ENCODE measurements at places on chromosomes 12 and 14. TPM values are rescaled to one million over a fixed set of nuclear protein-coding genes. Genes with fewer than 3 reads are reported as not detected.

GRCh38 chr14:99164712-99165111, 107.3 kb downstream of the BCL11B start:
- DNase-seq, result no peak

- no peak for DNase-seq
Observed at GRCh38 chr12:38527631-38528030, 211.1 kb downstream of the ALG10B start.

- DNase-seq, result no peak
Observed at GRCh38 chr12:3022961-3023360, 54.2 kb upstream of the TSPAN9 start.

GRCh38 chr12:53324113-53324778, 2.8 kb upstream of the AAAS start:
- peak; percentile 77 for DNase-seq

DNA sequence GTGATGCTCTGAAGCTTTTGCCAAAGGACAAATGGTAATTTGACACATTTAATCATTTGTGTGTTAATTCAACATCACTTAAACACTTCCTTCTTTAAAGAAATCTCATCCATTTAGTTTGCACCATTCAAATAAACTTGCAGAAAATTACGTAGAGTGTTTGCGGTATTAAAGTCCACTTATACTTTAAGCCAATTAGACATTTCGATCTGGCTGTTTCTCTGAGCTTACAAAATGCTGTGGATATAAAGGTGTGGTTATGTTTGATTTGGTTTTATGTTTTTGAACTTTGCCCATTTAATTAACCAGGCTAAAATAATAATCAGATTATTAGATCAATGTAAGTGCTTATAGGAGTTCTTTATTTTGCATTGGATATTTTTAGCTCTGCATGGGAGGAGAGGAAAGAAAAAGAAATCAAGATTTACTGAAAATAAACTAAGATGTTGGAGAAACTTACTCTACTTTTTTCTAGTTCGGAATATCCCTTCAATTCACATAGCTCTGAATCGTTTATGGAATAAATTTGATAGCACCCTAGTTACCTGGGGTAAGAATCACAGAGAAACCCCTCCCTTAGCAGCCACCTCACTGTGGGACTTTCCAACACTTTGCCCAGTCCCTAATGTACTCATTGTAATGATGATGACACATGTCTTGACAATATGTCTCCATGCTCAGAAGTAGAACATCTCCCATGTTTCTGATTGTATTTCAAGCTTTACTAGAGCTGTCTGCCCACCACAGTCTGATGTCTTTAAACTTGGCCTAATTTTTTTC, 268.0 kb downstream of the BTG1 start:
- peak; percentile 59 for DNase-seq

GRCh38 chr12:104213952-104214351, 1.6 kb upstream of the TXNRD1 start:
- DNase-seq, result no peak

- DNase-seq, result no peak
Observed at GRCh38 chr14:101065696-101066694, 162.5 kb upstream of the RTL1 start.

GRCh38 chr12:90260136-90260535, 551.5 kb upstream of the ATP2B1 start:
- no peak for DNase-seq

- peak; percentile 58 for DNase-seq
Observed at GRCh38 chr12:56601503-56601902, 28.6 kb downstream of the BAZ2A start.

- no peak for DNase-seq
Observed at GRCh38 chr12:24227551-24227950, 278.1 kb upstream of the SOX5 start.

GRCh38 chr14:98926801-98927200, 345.2 kb downstream of the BCL11B start:
- DNase-seq, result no peak

DNA sequence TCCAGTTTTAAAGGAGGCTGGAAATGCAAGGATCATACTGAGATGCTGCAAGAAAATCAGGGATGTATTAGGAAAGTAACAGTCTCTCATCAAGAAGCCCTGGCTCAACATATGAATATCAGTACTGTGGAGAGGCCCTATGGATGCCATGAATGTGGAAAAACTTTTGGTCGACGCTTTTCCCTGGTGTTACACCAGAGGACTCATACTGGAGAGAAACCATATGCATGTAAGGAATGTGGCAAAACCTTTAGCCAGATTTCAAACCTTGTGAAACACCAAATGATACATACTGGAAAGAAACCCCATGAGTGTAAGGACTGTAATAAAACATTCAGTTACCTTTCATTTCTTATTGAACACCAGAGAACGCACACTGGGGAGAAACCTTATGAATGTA, 24.5 kb downstream of the ZNF891 start:
- no peak for DNase-seq

DNA sequence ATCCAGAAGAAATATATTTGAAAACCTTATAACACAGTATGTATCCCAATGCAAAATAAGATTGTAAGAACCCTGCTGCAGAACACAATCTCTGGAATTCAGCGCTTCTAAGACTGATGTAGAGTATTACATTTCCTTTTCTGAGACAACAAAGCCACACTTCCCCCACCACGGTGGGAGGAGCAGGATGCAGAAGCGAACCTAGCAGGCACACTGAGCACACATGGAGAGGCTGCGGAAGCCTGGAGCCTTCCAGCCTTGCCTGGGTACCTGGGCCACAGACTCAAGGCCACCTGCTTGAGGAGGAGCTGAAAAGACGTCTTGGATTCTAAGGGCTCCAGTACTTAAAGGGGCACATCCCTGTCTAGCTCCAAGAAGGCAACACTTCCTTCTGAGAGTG, 46.4 kb downstream of the TCHP start:
- DNase-seq, result no peak

DNA sequence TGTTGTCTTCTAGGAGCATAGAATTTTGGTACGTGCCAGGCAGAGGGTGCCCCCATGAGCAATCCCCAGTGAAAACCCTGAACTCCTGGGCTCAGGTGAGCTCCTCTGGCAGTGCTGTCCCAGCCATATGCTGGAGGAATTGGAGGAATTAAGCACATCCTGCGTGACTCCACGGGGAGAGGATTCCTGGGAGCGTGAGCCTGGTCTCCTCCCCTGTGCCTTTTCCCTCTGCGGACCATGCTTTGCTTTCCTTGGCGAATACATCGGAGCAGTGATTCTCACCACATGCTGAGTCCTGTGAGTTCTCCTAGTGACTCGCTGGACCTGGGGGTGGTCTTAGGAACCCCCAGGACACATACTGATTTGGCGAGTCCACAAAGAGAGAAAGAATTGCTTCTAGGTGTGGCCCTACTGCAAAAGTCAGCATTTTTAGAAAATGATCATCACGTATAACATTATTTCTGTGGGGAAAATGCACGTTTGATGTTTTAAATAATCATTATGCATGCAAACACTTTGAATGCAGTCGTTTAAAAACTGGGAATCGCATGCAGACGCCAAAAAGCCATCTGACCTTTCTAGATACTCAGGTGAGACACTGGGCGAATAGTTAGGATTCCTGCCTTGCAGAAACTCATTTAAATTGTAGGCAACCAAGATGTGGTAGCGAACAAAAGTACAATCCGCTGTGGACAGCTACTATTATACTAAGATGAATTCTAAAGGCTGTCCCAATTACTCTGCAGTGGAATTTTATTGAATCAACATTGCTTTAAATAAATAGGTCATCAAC, 370.9 kb downstream of the TMEM132D start:
- no peak for DNase-seq

DNA sequence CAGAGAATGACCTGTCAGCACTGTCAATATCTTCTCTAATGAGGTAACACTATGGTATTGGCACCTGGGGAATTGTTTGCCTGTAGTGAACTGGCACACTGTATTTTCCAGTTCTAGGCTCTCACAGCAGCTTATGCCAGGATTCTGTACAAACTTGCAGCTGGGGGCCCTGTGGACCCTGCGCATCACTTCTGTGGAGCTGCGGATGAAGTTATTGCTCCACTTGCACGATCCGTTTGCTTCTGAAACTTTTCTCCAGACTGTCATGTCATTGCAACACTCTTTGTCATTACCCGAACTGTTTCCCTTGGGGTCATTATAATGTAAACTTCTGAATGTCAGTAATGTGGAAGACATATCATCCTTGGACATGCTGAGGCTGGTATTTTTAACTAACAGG, 3.9 kb downstream of the RNASE11 start:
- no peak for DNase-seq

DNA sequence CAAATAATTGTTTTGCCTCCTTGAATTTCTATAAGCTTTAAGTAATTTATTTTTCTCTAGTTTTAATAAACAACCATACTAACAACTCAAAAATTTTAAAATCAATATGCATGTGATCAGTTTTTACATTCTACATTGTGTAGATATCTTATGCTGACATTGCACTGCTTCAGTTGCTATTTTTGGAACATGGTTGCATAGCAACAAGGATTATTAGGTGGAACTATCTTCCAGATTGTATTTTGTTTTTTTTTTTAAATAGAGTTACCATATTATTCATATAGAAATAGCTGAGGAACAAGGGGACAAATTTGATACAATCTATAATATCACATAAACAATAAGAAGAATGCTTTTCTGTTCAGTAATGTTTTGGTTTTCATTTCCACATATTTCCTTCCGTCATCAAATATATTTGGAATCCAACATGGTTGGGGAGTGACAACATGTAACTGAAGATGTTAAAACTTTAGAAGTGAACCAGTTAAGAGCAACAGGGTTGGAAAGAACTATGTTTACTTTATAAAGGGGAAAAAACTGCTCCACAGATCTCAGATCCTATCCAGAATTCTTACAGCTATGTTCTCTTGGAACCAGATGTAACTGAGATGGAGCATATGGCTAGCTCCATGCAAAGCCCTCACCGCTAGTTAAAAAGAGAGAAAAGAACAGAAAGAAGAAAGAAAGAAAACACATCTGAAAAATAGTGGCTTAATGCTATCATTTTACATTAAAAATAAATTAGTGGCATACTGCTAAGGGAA, 235.5 kb downstream of the NELL2 start:
- DNase-seq, result no peak

GRCh38 chr14:57937676-57938075, 71.8 kb upstream of the SLC35F4 start:
- no peak for DNase-seq

GRCh38 chr14:72726444-72726843, 167.5 kb downstream of the DPF3 start:
- DNase-seq, result no peak

GRCh38 chr12:112875608-112876007, 31.2 kb upstream of the OAS1 start:
- no peak for DNase-seq

GRCh38 chr12:91958816-91959215, 186.8 kb downstream of the BTG1 start:
- no peak for DNase-seq

- DNase-seq, result no peak
Observed at GRCh38 chr12:47839214-47839876, 19.6 kb upstream of the HDAC7 start.

DNA sequence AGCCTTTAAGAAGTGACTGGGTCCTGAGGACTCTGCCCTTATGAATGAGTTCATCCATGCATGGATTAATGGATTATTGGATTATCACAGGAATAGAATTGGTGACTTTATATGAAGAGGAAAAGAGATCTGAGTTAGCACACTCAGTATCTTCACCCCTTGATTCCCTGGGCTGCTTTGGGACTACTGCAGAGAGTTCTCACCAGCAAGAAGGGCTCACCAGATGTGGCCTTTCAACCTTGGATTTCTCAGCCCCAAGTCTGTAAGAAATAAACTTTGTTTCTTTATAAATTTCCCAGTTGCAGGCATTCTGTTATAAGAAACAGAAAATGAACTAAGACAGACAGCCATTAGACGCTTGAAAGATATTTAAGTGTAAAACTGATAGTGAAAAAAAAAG, 509.2 kb downstream of the FLRT2 start:
- DNase-seq, result no peak

DNA sequence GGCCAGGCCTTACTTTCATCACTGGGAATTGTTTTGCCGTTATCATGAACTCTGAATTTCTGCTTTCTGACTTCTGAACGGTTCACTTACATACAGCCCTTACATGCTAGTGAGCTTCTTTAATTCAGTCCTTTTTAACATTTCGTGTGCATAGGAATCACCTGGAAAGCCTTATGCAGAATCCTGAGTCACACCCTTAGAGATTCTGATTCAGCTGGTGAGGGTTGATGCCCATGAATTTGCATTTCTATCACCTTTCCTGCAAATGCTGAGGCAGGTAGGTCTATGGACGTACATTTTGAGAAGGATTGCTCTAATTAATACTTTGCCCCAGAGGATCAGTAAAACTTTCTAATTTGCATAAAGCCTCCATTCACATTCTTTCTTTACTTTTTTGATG, 44.0 kb downstream of the PPHLN1 start:
- DNase-seq, result no peak

- peak; percentile 60 for DNase-seq
Observed at GRCh38 chr12:11822081-11822834, 172.8 kb downstream of the ETV6 start.

- no peak for DNase-seq
Observed at GRCh38 chr12:125983784-125984500, 918.7 kb downstream of the AACS start.

DNA sequence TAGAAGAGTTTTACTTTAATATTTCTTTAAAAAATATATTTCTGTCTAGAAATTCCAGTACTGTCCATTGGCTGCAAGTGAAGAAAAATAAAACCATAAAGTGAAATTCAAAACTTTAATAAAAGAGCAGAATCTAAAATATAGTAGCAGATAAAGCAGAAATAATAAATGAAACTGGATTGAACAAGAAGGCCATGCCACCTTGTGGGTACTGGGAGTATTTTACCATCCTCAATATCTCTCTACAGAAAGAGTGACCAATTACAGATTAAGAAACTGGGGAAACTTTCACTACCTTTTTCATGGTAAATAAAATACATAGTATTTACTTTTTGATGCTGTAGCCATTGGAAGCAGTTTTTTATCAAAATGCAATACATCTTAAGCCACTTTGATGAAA, 220.5 kb downstream of the BCAT1 start:
- DNase-seq, result peak; percentile 14

DNA sequence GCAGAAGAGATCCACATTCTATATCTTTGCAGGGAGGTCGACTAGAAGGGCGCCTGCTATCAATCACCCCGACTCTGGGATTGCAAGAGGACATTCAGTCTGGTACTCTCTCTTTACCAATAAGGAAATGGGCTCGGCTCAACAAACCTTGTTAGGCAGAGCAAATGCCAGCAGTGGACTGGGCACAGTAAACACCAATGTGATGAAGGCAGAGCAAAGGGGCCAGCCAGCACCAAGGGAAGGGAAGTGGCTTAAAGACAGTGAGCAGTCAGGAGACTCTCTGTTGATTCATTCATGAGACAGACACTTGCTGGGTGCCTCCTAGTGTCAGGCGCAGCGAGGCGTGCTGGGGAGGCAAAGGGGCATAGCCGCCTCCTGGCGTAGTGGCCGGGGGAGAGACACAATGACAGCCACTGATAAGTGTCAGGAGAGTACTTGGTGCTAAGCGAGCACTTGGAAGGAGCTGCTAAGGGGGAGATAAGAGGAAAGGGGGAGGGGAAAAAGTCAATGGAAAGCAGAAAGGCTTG, 34.1 kb downstream of the TMCC3 start:
- DNase-seq, result no peak

Gene CLEC2A
- total RNA-seq, result not detected

Gene CELA1
- total RNA-seq, result 0.29 TPM

Gene WNT1
- total RNA-seq, result not detected

Gene HOTAIR
- total RNA-seq, result not detected

Gene TMEM253
- total RNA-seq, result not detected

Gene CISTR
- total RNA-seq, result not detected

Gene MIP
- not detected for total RNA-seq

Gene FAM222A
- total RNA-seq, result 0.76 TPM

Gene TPPP2
- total RNA-seq, result not detected

Gene FAM181A
- not detected for total RNA-seq

Gene SDR9C7
- not detected for total RNA-seq

Gene ZNF140
- 12.3 TPM for total RNA-seq
